ENCODE measurements at places on chromosomes 6 and 20. TPM values are rescaled to one million over a fixed set of nuclear protein-coding genes. Genes with fewer than 3 reads are reported as not detected.

Gene HSPA1A
- total RNA-seq, result 199 TPM

Gene OR2J3
- not detected for total RNA-seq

Gene HSD17B8
- total RNA-seq, result 5.1 TPM

Gene SNAI1
- 1.2 TPM for total RNA-seq

Gene TMEM217
- total RNA-seq, result 0.44 TPM

Gene KHDC1
- 1.7 TPM for total RNA-seq

Gene CCND3
- total RNA-seq, result 132 TPM

Gene CPNE5
- 0.66 TPM for total RNA-seq

Gene THBS2
- 91.4 TPM for total RNA-seq

Gene DLL1
- total RNA-seq, result 4.4 TPM

Gene GRM1
- not detected for total RNA-seq
